ENCODE measurements at places on chromosomes 1 and 21.

- DNase-seq = no peak
These were observed 160.5 kb downstream of the LTN1 start for GRCh38 chr21:28832013-28832714.

DNA sequence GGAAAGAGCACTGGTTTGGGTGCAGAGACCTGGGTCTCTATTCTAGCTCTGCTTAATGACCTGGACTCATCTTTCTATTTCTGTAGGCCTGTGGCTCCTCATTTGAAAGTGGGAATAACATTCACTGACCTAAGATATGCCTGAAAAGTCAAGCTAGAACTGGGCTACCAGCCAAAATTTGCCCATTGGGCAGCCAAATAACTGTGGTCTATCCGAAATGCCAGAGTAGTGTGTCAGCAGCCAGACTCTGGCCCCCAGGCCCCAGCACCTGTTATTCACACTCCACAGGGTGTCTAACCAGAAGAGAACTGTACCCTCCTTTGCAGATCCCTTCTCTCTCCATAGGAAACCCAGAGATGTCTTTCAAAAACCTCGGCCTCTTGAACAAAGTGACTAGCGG lies 12.6 kb downstream of the DAB1 start:
- DNase-seq = no peak

GRCh38 chr1:183612407-183612806 lies 22.1 kb upstream of the NCF2 start:
- no peak for DNase-seq

- DNase-seq = no peak
These were observed 37.5 kb downstream of the XCL2 start for GRCh38 chr1:168506204-168506819.

- no peak for DNase-seq
These were observed 62.4 kb upstream of the NGF start for GRCh38 chr1:115400426-115400825.

GRCh38 chr1:244545511-244545910 lies 84.4 kb downstream of the CATSPERE start:
- DNase-seq = no peak

GRCh38 chr1:228920831-228921230 lies 185.6 kb downstream of the RHOU start:
- no peak for DNase-seq

All from anterior cingulate cortex (tissue), 58 donors.